ENCODE measurements at places on chromosomes 3 and 15. TPM values are rescaled to one million over a fixed set of nuclear protein-coding genes. Genes with fewer than 3 reads are reported as not detected.

DNA sequence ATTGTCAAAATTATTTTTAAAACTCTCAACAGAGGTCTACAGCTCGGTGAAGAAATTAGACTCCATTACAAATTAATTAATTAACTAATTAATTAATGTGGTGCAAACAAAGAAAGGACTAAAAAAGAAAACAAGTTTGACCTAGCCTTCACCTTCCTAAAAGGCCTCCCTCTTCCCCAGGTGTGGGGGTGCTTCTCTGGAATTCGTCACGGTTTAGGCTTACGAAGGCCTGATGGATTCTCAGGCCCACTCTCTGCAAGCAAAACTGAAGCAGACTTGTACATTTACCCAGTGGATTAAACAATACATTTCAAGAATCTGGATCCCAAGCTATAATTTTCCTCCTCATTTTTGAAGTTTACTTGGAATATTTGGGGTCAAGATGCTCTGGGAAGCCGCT lies 88.6 kb downstream of the TM4SF4 start:
- H3K4me3 ChIP-seq, result no peak overlapping the region
- no peak overlapping the region for H3K27ac ChIP-seq
- DNase-seq, result no peak
- peaks cover 36% of the 10 kb centered on the region for H3K4me1 ChIP-seq

- H3K4me3 ChIP-seq, result no peak overlapping the region
- no peak for DNase-seq
Measured at GRCh38 chr3:107413264-107413663, 36.0 kb downstream of the CCDC54 start.

DNA sequence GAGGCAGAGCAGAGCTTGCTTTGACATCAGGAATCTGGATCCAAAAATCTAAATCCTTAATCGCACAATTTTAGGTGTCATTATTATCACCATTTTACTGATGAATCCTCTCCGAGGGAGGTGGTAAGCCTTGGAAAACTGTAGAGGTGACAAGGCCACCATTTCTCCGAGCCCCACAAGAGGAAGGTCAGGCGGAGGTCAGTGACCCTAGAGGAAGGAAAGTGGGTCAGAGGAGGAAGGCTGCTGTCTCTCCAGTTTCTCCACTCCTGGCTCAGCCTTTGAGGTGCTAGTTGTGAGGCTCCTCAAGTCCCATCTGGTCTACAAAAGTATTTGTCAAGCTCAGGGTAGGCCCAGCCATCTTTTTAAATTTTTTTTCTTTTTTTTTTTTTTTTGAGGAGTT lies 3.2 kb downstream of the DVL3 start:
- H3K27me3 ChIP-seq, result no peaks in the 10 kb centered on the region
- H3K27ac ChIP-seq, result peak overlapping the region; percentile 82
- H3K4me1 ChIP-seq, result peaks cover 80% of the 10 kb centered on the region
- peak overlapping the region; percentile 79 for H3K4me3 ChIP-seq

DNA sequence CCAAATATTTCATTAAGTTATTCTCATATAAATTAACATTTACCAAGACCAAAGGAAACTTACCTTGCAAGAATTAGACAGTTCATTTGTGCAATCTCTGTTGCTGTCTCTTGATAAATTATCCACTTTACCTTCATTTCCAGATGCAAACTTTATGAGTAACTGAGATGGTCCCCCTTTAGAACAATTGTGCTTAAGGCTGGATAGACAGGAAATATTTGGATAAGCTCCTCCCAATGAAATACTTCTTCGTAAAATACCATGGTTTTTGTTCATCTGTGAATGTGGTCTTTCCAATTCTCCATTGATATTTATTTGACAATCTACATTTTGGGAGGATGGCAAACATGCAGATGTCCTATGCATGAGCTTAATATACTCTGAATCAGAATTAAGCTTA lies 78.2 kb downstream of the NEDD4 start:
- no peaks in the 10 kb centered on the region for H3K36me3 ChIP-seq
- H3K4me1 ChIP-seq, result peaks cover 14% of the 10 kb centered on the region
- no peaks in the 10 kb centered on the region for H3K27me3 ChIP-seq
- no peak overlapping the region for H3K27ac ChIP-seq

DNA sequence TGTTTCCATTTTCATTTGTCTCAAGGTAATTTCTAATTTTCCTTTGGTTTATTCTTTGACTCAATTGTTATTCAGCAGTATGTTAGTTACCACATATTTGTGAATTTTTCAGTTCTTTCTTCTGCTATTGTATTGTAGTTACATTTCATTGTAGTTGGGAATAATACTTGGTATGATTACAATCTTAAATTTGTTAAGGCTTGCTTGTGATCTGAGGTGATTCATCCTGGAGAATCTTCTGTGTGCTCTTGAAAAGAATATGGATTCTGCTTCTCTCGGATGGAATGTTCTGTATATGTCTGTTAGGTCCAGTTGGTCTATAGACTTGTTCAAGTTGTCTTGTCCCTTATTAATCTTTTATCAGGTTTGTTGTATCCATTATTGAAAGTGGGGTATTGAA lies 63.4 kb upstream of the VEPH1 start:
- no peaks in the 10 kb centered on the region for H3K36me3 ChIP-seq
- DNase-seq, result no peak
- H3K4me3 ChIP-seq, result no peak overlapping the region
- H3K27me3 ChIP-seq, result no peaks in the 10 kb centered on the region

DNA sequence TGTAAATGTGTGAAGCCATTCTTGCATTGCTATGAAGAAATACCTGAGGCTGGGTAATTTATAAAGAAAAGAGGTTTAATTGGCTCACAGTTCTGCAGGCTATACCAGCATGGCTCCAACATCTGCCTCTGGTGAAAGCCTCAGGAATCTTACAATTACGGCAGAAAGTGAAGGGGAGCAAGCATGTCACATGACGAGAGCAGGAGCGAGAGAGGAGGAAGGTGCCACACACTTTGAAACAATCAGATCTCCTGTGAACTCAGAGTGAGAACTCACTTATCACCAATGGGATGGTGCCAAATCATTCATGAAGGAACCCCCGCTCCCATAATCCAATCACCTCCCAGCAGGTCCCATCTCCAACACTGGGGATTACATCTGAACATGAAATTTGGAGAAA lies 213.6 kb upstream of the TSC22D2 start:
- no peak overlapping the region for H3K27ac ChIP-seq
- H3K4me1 ChIP-seq, result no peaks in the 10 kb centered on the region
- no peaks in the 10 kb centered on the region for H3K36me3 ChIP-seq
- no peak overlapping the region for H3K4me3 ChIP-seq
- H3K27me3 ChIP-seq, result no peaks in the 10 kb centered on the region
- DNase-seq, result no peak

GRM7 gene
- total RNA-seq, result 2.2 TPM

LIPC gene
- not detected for total RNA-seq

GRCh38 chr3:126537116-126537729 lies 13.3 kb downstream of the CHST13 start:
- no peak overlapping the region for H3K27ac ChIP-seq
- no peaks in the 10 kb centered on the region for H3K36me3 ChIP-seq

ITIH4 gene
- total RNA-seq, result 300 TPM

ITIH1 gene
- total RNA-seq, result not detected

ZDHHC19 gene
- total RNA-seq, result not detected

DNA sequence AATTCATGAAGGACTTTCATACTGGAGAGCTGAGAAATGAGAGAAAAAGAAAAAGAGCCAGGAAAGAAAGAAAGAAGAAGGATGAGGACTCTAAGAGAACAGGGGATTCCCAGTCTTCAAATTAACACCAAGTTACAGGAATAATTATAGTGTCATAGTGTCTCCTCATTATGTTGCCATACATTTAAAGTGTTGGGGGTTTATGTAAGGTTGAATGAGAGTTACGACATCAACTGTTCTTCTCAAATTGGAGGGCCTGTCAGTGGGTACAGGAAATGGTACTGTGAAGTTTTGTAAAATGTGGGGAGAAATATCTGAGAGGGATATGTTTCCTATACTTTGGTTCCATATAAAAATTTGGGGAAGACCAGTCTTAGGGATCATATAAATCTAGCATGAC lies 12.3 kb upstream of the CD200 start:
- H3K27ac ChIP-seq, result no peak overlapping the region
- no peaks in the 10 kb centered on the region for H3K36me3 ChIP-seq
- DNase-seq, result no peak
- no peaks in the 10 kb centered on the region for H3K27me3 ChIP-seq
- no peaks in the 10 kb centered on the region for H3K4me1 ChIP-seq

DNA sequence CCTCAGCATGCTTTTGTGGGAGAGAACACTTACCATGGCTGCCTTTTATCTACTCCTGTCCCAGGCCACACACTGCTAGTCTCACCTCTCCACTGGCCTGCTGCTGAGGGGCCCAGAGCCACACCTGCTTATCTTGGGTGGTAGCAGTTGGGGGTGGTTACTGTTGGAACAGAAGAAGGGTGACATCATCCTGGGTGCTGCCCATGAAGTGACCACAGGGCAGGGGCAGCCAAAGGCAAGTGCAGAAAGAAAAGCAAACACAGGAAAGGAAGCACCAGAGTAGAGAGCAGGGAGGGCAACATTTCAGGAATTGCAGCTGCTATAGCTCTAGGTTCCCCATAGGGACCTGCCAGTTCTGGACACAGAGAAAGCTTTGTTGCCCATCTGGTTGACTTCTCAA lies 345.2 kb downstream of the VPS13C start:
- H3K4me3 ChIP-seq, result no peak overlapping the region
- H3K27me3 ChIP-seq, result no peaks in the 10 kb centered on the region
- H3K27ac ChIP-seq, result no peak overlapping the region
- no peaks in the 10 kb centered on the region for H3K4me1 ChIP-seq

NLGN1 gene
- total RNA-seq, result 4.8 TPM

GRCh38 chr15:35671197-35671596 lies 125.2 kb upstream of the DPH6 start:
- H3K36me3 ChIP-seq, result no peaks in the 10 kb centered on the region
- no peak overlapping the region for H3K27ac ChIP-seq
- no peaks in the 10 kb centered on the region for H3K27me3 ChIP-seq

- no peak overlapping the region for H3K27ac ChIP-seq
- no peaks in the 10 kb centered on the region for H3K36me3 ChIP-seq
- no peaks in the 10 kb centered on the region for H3K27me3 ChIP-seq
- no peak for DNase-seq
Measured at GRCh38 chr15:29921130-29921601, 98.9 kb upstream of the TJP1 start.

- no peak overlapping the region for H3K4me3 ChIP-seq
- no peak overlapping the region for H3K27ac ChIP-seq
- DNase-seq, result no peak
- no peaks in the 10 kb centered on the region for H3K27me3 ChIP-seq
Measured at GRCh38 chr3:46971742-46972141, 4.8 kb downstream of the CCDC12 start.

- peaks cover 70% of the 10 kb centered on the region for H3K36me3 ChIP-seq
- H3K27ac ChIP-seq, result peak overlapping the region; percentile 83
- peaks cover 13% of the 10 kb centered on the region for H3K4me1 ChIP-seq
- DNase-seq, result peak; percentile 73
Measured at GRCh38 chr15:34362047-34362773, 4.8 kb downstream of the LPCAT4 start.

GRCh38 chr15:80160570-80161156 lies 7.9 kb downstream of the FAH start:
- no peak for DNase-seq
- H3K4me3 ChIP-seq, result no peak overlapping the region
- H3K36me3 ChIP-seq, result peaks cover 43% of the 10 kb centered on the region
- no peaks in the 10 kb centered on the region for H3K27me3 ChIP-seq
- H3K4me1 ChIP-seq, result peaks cover 24% of the 10 kb centered on the region

- H3K27ac ChIP-seq, result peak overlapping the region; percentile 43
- DNase-seq, result peak; percentile 37
Measured at GRCh38 chr3:182626484-182627467, 166.5 kb upstream of the ATP11B start.

DNA sequence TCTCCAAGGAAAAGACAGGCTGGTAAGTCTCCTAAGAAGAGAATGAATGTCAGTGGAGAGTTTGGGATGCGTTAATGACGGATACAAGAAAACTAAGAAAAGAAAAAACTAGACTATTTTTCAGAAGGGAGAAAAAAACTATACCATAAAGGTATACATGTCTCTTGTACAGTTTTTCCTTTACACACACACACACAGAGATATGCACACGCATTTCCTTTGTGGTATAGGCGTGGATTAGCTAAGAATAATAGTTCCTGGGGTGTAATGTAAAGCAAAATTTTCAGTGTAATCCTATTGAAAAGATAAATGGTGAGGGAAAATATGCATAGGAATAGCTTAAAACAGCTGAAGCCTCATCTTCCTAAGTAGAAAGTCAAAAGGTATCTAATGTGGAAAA lies 36.3 kb downstream of the GABPB1 start:
- H3K27me3 ChIP-seq, result no peaks in the 10 kb centered on the region
- no peak for DNase-seq
- no peaks in the 10 kb centered on the region for H3K36me3 ChIP-seq
- H3K27ac ChIP-seq, result no peak overlapping the region
- H3K4me3 ChIP-seq, result no peak overlapping the region
- H3K4me1 ChIP-seq, result no peaks in the 10 kb centered on the region

CD86 gene
- 16.9 TPM for total RNA-seq

P2RY14 gene
- total RNA-seq, result 9.9 TPM

CASR gene
- total RNA-seq, result not detected

DNA sequence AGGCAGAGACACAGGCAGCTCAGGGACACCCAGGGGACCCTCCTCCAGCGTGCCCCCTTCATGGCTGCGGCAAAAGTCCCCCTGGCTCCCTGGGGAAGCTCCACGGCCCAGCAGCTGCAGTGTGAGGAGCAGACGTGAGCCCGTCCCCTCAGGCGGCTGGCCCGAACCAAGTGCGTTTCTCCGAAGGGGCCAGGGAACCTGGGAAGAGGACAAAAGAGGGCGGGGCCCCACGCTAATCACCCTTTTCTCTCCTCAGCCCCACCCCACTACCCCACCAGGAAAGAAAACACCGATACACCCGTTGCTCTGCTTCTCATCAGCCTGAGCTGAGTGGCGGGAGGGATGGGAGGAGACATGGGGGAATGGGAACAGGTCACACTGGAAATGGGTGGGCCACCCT lies at the start of gene MUC4:
Gene MUC4 (minus strand): TSS at position 174 of the 400 bp plus-strand sequence. CDS start 112 bp downstream, at position 62.
- H3K27me3 ChIP-seq, result peaks cover 41% of the 10 kb centered on the region
- H3K27ac ChIP-seq, result no peak within 1 kb of the TSS
- no peak for DNase-seq
- H3K4me3 ChIP-seq, result no peak within 1 kb of the TSS

CACNA1D gene
- total RNA-seq, result 31.7 TPM

PIGZ gene
- total RNA-seq, result 9.2 TPM

- H3K36me3 ChIP-seq, result no peaks in the 10 kb centered on the region
- no peak overlapping the region for H3K4me3 ChIP-seq
- no peaks in the 10 kb centered on the region for H3K4me1 ChIP-seq
- H3K27ac ChIP-seq, result no peak overlapping the region
- DNase-seq, result peak; percentile 38
- H3K27me3 ChIP-seq, result no peaks in the 10 kb centered on the region
Measured at GRCh38 chr15:78365917-78366316, 25.8 kb downstream of the CRABP1 start.

LTK gene
- 9.7 TPM for total RNA-seq

- H3K27ac ChIP-seq, result no peak overlapping the region
- H3K4me3 ChIP-seq, result no peak overlapping the region
- H3K27me3 ChIP-seq, result no peaks in the 10 kb centered on the region
- DNase-seq, result peak; percentile 42
Measured at GRCh38 chr3:197427021-197427420, 128.6 kb upstream of the DLG1 start.

HAPLN3 gene
- total RNA-seq, result 7.7 TPM
